ENCODE measurements at places on chromosomes 7 and 10. TPM values are rescaled to one million over a fixed set of nuclear protein-coding genes. Genes with fewer than 3 reads are reported as not detected.

GRCh38 chr7:130069179-130069977, 956 bp upstream of the KLHDC10 start:
- H3K36me3 ChIP-seq = no peaks in the 10 kb centered on the region
- no peaks in the 10 kb centered on the region for H3K27me3 ChIP-seq
- H3K27ac ChIP-seq = peak overlapping the region; percentile 88
- DNase-seq = no peak
- peaks cover 22% of the 10 kb centered on the region for H3K4me1 ChIP-seq

GRCh38 chr7:137590071-137590755, 246.7 kb upstream of the PTN start:
- no peaks in the 10 kb centered on the region for H3K27me3 ChIP-seq
- no peaks in the 10 kb centered on the region for H3K36me3 ChIP-seq
- no peak for DNase-seq
- H3K4me3 ChIP-seq = no peak overlapping the region
- peaks cover 36% of the 10 kb centered on the region for H3K4me1 ChIP-seq

TECPR1 gene
- total RNA-seq = 11.8 TPM

DNA sequence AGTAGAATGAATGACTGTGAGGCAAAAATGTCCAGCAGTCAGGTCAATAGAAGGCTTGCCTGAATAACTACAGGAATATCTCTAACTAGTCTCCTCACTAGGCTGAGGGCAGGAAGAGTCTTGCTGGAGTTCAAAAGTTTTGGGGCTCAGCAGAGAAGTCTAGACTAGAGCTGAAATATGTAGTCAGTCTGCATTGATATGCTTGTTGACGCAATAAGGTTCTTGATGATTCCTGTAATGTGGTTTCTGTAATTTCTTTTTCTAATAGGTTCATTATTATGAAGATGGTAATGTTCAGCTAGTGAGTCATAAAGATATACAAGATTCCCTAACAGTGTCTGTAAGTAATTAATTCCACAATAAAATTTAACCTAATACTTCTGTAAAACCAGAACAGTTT, 41.5 kb upstream of the ST7 start:
- no peak overlapping the region for H3K27ac ChIP-seq
- DNase-seq = no peak

BCL7B gene
- total RNA-seq = 155 TPM

GRCh38 chr10:51273574-51273973, 199.3 kb downstream of the PRKG1 start:
- no peaks in the 10 kb centered on the region for H3K27me3 ChIP-seq
- no peak for DNase-seq
- no peak overlapping the region for H3K27ac ChIP-seq
- H3K4me1 ChIP-seq = peaks cover 20% of the 10 kb centered on the region
- H3K36me3 ChIP-seq = no peaks in the 10 kb centered on the region

DNA sequence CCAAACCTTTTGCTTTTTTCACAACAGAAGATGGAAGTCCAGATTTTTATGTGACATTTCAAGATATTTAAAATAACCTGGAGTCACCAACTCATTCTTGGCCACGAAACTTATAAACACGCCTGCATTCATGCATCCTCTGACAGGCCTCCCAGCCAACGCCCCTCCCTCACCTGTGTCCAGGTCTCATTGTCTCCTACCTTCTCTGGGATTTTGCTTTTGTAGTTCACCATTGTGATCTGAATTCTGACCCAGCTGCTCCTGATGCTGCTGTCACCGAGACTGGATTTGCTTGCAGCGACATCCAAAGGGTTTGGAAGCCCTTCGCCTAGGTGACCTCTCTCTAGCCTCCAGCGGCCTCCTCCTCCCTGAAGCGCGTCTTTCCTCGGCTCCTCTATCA, 10.8 kb downstream of the ZNF467 start:
- H3K27me3 ChIP-seq = no peaks in the 10 kb centered on the region
- peaks cover 13% of the 10 kb centered on the region for H3K36me3 ChIP-seq
- no peak overlapping the region for H3K4me3 ChIP-seq
- H3K4me1 ChIP-seq = no peaks in the 10 kb centered on the region

GRCh38 chr10:32600317-32600716, 154.4 kb downstream of the CCDC7 start:
- no peak overlapping the region for H3K27ac ChIP-seq
- no peaks in the 10 kb centered on the region for H3K4me1 ChIP-seq
- no peaks in the 10 kb centered on the region for H3K27me3 ChIP-seq

GRCh38 chr7:158237672-158238335, 349.8 kb downstream of the PTPRN2 start:
- no peaks in the 10 kb centered on the region for H3K27me3 ChIP-seq
- no peak for DNase-seq
- no peaks in the 10 kb centered on the region for H3K4me1 ChIP-seq
- no peak overlapping the region for H3K27ac ChIP-seq
- H3K4me3 ChIP-seq = no peak overlapping the region
- no peaks in the 10 kb centered on the region for H3K36me3 ChIP-seq

- peak overlapping the region; percentile 51 for H3K27ac ChIP-seq
- DNase-seq = no peak
- H3K4me1 ChIP-seq = peaks cover 11% of the 10 kb centered on the region
- no peaks in the 10 kb centered on the region for H3K36me3 ChIP-seq
- no peak overlapping the region for H3K4me3 ChIP-seq
- no peaks in the 10 kb centered on the region for H3K27me3 ChIP-seq
Observed at GRCh38 chr7:2488272-2488645, 12.1 kb upstream of the GRIFIN start.

- no peaks in the 10 kb centered on the region for H3K4me1 ChIP-seq
- no peaks in the 10 kb centered on the region for H3K27me3 ChIP-seq
- no peaks in the 10 kb centered on the region for H3K36me3 ChIP-seq
- no peak overlapping the region for H3K4me3 ChIP-seq
- H3K27ac ChIP-seq = no peak overlapping the region
Observed at GRCh38 chr7:103748680-103749079, 240.8 kb downstream of the RELN start.

DNA sequence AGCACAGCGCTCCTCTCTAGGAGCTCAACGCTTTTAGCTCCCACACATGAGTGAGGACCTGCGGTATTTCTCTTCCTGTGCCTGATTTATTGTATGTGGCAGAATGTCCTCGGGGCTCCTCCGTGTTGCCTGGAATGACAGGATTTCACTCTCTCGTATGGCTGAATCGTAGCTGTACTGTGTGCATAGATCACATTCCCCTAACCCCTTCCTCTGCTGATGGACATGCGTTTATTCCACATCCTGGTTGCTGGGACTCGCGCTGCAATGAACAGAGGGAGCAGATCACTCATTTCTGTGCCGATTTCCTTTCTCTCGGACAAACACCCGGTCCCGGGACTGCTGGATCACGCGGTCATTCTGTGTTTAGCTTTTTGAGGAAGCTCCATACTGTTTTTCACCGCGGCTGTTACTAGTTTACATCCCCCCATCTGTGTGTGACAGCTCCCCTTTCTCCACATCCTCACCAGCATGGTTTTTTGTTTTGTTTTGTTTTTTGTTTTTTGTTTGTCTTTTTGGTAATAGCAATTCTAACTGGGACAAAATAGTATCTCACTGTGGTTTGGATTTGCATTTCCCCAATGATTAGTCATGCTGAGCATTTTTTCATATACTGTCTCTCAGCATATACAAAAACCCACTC, 76.3 kb downstream of the FOXL3 start:
- no peak overlapping the region for H3K4me3 ChIP-seq
- no peaks in the 10 kb centered on the region for H3K36me3 ChIP-seq
- no peaks in the 10 kb centered on the region for H3K4me1 ChIP-seq
- no peaks in the 10 kb centered on the region for H3K27me3 ChIP-seq
- no peak overlapping the region for H3K27ac ChIP-seq

RSPH10B2 gene
- 0.36 TPM for total RNA-seq

DNA sequence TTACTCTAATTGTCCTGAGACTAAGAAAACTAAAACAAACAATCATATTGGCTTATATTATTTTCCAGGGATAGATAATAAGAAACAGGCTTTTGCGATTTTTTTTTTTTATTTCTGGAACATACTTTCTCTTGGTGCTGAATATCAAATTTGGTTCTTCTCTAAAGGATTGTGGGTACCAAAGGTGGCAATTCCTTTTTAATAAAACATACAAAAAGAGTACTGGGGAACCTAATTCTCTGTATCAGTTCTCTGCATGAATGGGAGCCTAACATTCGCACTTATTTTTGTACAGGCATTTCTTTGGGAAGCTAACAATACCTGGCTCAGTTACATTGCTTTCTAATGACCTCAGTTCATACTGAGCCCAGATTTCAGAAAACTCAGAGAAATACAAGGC, 32.8 kb downstream of the LRRC18 start:
- H3K4me1 ChIP-seq = no peaks in the 10 kb centered on the region
- H3K4me3 ChIP-seq = no peak overlapping the region
- no peak for DNase-seq
- no peaks in the 10 kb centered on the region for H3K36me3 ChIP-seq

DNA sequence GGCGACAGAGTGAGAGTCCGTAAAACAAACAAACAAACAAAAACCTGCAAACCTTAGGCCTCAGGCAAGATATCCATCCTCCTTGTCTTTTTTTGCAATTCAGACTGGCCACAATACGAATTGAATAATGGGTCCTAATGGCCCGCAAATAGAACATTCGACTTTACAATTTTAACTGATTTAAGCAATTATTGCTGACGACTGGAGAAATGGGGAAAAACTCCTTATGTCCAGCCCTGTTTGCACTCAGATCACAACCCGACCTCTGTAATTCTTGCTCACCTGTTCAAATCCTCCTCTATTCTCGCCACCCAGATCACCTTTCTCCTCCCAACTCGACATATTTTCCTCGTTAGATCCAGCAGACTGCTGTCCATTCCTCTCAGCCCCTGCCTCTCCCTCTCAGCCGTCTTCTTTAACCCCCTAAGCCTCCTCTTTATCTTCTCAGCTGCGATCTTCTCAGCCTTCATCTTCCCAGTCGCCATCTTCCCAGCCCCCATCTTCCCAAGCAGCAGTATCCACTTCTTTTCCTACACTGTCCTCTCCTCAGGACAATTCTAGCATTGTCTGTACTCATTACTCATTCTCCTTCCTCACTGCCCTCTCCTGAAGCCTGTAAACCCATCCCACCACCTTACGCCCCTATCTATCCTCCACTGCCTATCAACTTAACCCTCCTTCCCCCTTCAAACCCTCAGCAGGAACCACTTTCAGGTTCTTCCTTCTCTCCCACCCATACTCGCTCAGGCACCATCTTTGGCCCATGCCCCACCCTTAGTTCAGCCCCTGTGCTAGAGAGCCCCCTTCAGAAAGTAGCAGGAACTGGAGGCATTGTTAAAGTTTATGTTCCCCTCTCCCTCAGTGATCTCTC, 61.8 kb downstream of the LRRC17 start:
- no peak overlapping the region for H3K4me3 ChIP-seq
- H3K4me1 ChIP-seq = no peaks in the 10 kb centered on the region
- DNase-seq = no peak
- H3K27me3 ChIP-seq = no peaks in the 10 kb centered on the region
- H3K27ac ChIP-seq = no peak overlapping the region

GRCh38 chr7:131090886-131091692, 236.6 kb upstream of the MKLN1 start:
- no peak overlapping the region for H3K27ac ChIP-seq
- peaks cover 81% of the 10 kb centered on the region for H3K4me1 ChIP-seq
- H3K36me3 ChIP-seq = no peaks in the 10 kb centered on the region
- no peaks in the 10 kb centered on the region for H3K27me3 ChIP-seq

DNA sequence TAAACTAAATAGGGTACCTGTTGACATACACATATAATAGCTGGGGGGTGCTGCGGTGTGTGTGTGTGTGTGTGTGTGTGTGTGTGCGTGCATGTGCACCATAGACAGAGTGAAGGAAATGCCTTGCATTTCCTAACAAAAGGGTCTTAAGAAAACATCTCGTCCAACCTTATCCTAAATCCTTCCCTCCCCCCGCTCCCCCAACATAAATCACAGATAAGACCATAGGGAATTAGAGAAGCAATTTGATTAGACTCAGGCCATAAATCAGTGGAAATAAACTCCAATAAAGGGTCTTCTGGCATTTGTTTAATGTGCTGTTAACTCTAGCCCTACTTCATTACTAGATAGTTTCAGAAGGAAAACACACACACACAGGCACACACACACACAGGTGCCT, 148.5 kb downstream of the PPP1R17 start:
- no peak for DNase-seq
- H3K36me3 ChIP-seq = no peaks in the 10 kb centered on the region
- H3K27ac ChIP-seq = no peak overlapping the region
- no peaks in the 10 kb centered on the region for H3K27me3 ChIP-seq
- no peak overlapping the region for H3K4me3 ChIP-seq

DNA sequence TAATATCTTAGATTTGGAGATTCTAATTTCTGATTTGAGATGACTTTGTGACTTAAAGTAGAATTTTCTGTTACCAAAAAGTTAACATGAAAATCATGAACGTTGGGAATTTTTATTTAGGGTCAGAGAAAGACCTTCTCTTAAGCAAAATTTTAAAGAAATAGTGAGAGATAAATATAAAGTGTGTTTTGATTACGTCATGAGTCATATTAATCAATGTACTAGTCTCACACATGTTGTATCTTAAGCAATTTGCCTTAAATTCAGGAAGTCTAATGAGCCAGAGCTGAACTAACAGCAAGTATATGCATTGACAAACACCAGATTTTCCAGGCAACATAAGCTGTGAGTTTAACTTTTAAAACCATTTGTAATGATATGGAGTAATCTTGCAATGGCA, 765.5 kb upstream of the SORCS1 start:
- H3K27me3 ChIP-seq = no peaks in the 10 kb centered on the region
- no peak overlapping the region for H3K27ac ChIP-seq
- no peaks in the 10 kb centered on the region for H3K4me1 ChIP-seq
- DNase-seq = no peak
- H3K4me3 ChIP-seq = no peak overlapping the region

PRF1 gene
- total RNA-seq = 0.16 TPM

GRCh38 chr10:97318772-97319651, at the start of gene FRAT1:
Gene FRAT1 (plus strand): TSS chr10:97319271. CDS start chr10:97319454, 183 bp downstream.
- H3K4me1 ChIP-seq = no peaks in the 10 kb centered on the region
- peak; percentile 94 for DNase-seq
- no peaks in the 10 kb centered on the region for H3K36me3 ChIP-seq
- H3K27me3 ChIP-seq = no peaks in the 10 kb centered on the region
- peak within 1 kb of the TSS; percentile 94 for H3K27ac ChIP-seq
- peak within 1 kb of the TSS; percentile 55 for H3K4me3 ChIP-seq

- H3K27ac ChIP-seq = peak within 1 kb of the TSS; percentile 82
- H3K36me3 ChIP-seq = no peaks in the 10 kb centered on the region
- no peaks in the 10 kb centered on the region for H3K4me1 ChIP-seq
Observed at GRCh38 chr7:51316666-51317581, at the start of gene COBL. Gene COBL (minus strand): TSS chr7:51316809. CDS start chr7:51316633, 176 bp downstream.

DNA sequence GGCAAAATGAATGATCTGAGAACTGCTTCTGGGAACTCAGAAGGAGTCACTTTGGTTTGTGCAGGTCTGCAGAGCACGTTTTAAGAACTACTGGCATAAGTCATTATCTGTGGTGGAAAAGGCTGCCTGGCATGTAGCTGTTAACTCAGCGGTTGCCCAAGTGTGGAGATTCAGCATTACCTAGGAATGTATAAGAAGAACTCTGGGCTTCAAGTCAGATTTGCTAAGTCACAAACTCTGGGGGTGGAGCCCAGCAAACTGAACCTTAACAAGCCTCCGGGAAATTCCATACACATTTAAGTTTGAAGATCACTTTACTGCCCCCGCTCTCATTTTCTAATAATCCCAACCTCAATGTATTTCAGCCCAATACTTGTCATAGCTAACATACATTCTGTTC, 31.1 kb downstream of the PLXDC2 start:
- no peak for DNase-seq
- H3K27me3 ChIP-seq = no peaks in the 10 kb centered on the region
- no peak overlapping the region for H3K27ac ChIP-seq

- H3K27ac ChIP-seq = no peak overlapping the region
- H3K4me3 ChIP-seq = no peak overlapping the region
- no peaks in the 10 kb centered on the region for H3K36me3 ChIP-seq
- no peaks in the 10 kb centered on the region for H3K27me3 ChIP-seq
- no peak for DNase-seq
Observed at GRCh38 chr7:12539681-12540080, 30.8 kb upstream of the SCIN start.

All from sigmoid colon (tissue), 7 donors.